ENCODE measurements at places on chromosomes 7 and 10.

DNA sequence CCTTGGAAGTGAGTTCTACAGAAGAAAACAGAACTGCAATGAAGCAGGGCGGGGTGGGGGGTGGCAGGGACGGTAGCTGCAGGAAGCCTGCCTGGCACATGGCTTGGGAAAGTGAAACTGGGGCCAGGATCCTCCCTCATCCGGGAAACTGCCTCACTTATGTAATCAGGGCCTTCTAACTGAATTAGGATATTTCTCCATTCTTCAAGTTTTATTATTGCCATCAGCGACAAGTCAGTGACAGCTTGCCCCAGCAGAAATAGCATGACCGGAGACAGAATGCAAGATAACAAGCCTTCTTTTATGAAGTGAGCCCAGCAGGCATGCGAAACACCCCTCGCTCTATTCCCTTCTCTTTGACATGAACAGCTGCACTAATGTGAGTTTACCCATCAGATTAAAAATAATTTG lies 77.5 kb upstream of the CACUL1 start:
- DNase-seq: peak; percentile 28

GRCh38 chr7:81053623-81054022 lies 134.8 kb upstream of the SEMA3C start:
- DNase-seq: no peak

DNA sequence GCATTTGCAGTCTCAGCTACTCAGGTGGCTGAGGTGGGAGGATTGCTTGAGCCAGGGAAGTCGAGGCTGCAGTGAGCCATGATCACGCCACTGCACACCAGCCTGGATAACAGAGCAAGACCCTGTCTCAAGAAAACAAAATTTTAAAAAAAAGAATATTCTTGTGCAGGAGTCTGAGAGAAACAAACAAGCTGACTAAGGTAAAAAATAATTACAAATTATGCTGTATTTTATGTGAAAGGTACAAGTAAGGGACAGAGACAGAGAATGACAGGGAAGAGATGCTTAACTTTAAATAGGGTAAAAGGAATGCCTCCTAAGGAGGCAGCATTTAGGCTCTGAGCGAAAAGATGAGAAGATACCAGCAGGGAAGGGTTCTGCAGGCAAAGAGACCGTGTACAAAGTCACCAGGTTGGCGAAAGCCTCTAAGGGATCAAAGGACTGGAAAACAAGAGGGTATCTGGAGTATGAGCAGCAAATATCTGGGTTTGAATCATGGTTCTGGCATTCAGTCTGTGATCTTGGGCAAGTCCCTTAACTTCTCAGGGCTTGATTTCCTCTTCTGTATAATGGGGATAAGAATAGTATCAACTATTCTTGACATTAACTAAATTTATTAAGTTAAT lies 106.2 kb upstream of the RHOBTB1 start:
- no peak for DNase-seq

DNA sequence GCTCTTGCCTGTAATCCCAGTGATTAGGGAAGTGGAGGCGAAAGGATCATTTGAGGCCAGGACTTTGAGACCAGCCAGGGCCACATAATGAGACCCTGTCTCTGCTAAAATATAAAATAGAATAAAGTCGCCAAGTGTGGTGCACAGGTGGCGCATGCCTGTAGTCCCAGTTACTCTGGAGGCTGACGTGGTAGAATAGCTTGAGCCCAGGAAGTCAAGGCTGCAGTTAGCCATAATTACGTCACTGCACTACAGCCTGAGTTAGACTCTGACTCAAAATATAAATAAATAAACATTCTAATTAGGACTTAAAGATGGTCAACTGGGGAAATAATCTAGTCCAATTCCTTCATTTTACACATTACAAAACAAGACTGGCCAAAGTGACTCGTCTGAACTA lies 768 bp downstream of the CHCHD2 start:
- DNase-seq: no peak

GRCh38 chr7:117009705-117010361 lies 56.5 kb downstream of the ST7 start:
- no peak for DNase-seq

GRCh38 chr7:141073641-141074161 lies at the start of gene TMEM178B:
TSS of gene TMEM178B (plus strand) at chr7:141074064.
- DNase-seq: no peak

DNA sequence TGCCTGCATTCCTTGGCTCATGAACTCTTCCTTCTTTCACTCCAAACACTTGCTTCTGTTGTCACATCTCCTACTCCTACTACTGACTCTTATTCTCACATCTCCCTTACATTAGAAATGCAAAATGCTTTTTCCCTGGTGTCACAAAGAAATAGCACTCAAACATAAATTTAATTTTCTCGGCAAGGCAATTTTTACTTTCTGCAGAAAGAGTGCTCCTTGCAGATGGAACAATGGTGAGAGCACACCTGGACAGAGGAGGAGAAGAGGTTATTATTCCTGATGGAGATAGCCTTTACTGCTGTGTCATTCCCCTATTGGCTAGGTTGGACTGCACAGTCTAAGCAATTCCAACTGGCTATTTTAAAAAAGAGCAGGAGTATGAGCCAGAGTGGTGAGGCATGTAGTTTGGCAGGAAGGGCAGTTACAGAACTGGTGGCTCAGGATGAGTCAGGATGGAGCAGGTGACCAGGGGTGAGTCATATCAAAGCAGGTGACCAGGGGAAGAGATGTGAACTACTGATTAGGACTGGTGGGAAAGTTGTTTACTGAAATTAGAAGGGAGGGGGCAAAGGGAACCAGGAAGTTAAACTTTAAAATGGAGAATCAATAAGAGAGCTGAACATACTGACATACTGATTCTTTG lies 52.9 kb downstream of the CYP2C9 start:
- no peak for DNase-seq

- no peak for DNase-seq
Measured at GRCh38 chr7:1646957-1647891, 22.9 kb upstream of the ELFN1 start.

DNA sequence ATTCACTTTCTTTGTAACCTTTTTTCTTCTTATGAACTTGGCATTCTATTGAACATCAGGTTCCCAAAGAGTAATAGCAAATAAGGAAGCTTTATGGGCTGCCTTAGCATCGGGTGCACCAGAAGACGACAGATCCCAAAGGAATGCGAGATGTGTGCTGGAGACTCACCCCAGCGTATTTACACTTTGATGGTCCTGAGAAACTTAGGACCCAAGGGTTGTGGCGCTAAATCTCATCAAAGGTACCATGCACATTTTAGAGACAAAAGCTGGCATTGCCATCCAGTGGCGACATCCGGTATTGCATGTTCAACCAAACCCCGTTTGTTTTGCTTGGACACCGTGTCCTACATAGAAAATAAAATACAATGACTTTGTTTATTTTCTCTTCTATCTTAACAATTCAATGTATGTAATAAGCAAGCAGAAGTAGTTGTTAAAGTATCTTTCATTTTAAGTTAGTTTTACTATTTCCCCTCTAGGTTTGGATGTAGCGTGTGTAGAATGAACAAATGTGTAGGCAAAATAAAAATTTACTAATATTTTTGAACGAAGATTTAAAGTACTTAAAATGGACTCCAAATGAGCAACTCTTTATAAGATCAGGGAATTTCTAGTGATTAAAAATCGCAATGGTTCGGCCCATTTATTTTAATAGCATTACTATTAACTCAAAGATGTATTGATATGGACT lies 1154.8 kb downstream of the GATA3 start:
- DNase-seq: peak; percentile 41

- DNase-seq: no peak
Measured at GRCh38 chr7:1300206-1300605, 67.5 kb downstream of the UNCX start.

DNA sequence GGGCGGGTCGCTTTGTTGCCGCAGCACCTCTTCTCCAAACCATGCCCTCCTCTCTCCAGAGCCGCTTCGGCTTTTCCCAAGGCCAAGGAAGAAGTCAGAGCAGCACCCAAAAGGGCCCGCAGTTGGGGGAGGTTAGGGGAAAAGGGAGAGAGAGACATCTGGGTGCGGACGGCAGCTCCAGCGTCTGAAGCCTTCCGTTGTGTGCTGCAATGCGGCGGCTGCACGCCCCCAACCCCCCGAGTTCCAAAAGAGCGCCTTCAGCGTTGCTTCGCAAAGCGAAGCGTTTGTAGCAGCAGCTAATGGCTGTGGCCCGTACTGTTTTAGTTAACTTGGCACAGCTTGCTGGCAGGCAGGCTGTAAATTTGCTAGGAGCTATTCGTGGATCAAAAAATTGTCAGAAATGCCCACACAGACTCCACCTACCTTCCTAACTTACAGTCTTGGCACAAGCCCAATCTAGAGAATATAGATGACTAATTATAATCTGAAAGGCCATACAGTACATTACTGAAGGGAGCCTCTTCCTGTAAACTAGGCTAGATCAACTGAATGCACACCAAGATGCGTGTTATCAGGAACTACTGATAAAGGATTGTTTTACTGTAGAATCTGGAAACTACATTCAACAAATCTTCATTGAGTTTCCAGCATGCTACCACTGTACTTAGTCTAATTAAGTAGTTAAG lies 1.1 kb upstream of the KBTBD2 start:
- DNase-seq: no peak

GRCh38 chr10:10644676-10645385 lies 372.8 kb upstream of the CELF2 start:
- no peak for DNase-seq

DNA sequence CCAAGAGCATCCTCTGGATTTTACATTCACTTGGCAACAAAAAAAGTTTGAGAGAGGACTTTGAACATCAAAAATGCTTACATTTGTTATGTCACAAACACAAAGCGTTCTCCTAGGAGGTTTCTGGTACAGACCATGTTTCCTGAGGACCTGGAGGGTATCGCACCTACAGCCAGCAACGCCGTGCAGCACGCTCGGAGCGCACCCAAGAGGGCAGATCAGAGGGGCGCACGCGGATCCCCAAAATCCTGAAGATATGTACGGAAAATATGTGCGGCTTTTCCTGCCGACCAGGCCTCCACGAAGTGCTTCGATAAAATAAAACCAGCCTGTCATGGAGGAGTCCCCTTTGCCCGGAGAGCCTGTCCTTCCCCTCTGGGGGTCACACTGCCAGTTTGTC lies 454.9 kb downstream of the DNAJB6 start:
- DNase-seq: no peak

DNA sequence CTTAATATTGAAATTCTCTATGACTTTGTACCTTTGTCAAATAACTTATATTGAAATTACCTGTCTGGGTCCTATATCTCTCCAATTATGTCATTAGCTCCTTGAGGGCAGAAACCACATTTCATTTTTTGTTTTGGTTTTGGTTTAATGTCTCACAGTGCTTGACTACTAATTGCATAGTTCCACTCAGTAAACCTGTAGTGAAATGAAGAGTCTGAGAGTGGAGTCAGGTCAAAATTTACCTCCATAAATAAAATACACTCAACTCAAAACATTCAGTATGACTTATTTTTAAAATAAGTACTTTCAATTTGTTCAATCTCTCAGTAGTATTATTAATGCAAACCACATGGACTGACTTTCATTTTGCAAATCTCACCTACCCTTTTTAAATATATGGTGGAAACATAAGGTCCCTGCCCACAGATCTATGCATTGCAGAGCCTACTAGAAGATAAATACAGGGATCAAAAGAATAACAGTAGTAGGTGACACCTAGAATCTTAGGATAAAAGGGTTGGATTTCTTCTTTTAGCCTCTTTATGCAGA lies 32.5 kb downstream of the PDE1C start:
- DNase-seq: no peak

DNA sequence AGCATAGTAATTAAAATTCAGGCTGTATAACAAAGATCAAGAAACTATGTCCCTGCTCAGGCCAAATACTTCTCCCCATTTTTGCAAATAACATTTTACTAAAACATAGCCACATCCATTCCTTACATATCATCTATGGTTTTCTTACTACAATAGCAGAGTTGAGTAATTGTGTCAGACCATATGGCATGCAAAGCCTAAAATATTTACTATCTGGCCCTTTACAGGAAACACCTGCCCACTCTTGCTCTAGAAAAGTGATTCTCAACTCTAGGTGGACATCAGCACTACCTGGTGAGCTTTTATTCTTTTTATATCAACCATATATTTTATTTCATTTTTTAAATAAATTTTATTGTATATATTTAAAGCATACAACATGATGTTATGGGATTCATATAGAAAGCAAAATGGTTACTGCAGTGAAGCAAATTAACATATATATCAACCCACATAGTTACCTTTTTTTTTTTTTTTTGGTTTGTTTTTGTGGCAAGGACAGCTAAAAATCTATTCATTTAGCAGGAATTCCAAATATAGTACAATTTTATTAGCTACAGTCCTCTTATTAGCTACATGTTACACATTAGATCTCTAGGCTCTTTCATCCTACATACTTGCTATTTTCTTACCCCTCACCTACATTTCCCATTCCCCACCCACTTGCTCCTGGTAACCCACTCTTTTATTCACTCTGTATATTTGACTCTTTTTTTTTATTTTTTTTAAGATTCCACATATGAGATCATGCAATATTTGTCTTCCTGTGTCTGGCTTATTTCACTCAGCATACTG lies 19.6 kb downstream of the ABI1 start:
- DNase-seq: no peak

DNA sequence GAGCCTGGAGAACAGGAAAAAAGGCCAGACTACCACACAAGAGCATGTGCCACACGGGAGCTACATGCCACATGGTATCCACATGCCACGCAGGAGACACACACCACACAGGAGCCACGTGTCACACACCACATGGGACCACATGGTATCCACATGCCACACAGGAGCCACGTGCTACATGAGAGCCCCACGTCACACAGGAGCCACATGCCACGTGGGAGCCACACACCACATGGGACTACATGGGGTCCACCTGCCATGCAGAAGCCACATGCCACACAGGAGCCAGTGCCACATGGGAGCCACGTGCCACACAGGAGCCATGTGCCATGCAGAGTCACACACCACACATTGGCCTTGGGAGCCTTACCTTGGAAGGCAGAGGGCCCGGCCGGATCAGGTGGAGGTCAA lies 244.4 kb upstream of the PPP2R2D start:
- DNase-seq: no peak

DNA sequence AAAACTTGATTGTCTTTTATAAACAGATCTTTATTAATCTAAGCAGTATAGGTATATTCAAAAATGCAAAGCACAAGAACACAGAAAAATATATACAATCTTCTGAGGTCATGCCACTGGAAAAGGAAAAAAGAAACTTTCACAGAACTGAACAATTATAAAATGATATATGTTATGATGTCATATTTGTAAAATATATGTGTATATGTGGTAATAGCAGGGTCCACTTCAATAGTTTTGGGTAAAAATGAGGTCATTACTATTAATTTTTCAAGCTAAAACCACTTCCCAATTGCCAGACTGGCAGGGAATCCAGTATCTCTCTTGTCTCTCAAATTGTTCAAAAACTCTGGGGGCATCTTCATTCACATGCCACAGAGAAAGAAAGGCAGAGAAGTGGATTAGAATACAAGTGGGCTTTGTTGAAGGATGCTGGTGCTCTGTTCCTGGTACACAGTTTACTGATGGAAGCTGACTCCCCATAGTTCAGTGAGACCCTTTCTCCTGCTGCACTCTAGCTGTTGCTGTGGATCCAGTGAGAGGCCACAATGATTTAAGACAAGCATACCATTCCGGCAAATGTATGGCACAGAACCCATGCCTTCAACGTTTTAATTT lies 19.7 kb downstream of the CTNNA3 start:
- DNase-seq: peak; percentile 55

GRCh38 chr7:43123457-43123856 lies 11.0 kb downstream of the HECW1 start:
- no peak for DNase-seq
